ENCODE measurements at places on chromosomes 4 and X.

DNA sequence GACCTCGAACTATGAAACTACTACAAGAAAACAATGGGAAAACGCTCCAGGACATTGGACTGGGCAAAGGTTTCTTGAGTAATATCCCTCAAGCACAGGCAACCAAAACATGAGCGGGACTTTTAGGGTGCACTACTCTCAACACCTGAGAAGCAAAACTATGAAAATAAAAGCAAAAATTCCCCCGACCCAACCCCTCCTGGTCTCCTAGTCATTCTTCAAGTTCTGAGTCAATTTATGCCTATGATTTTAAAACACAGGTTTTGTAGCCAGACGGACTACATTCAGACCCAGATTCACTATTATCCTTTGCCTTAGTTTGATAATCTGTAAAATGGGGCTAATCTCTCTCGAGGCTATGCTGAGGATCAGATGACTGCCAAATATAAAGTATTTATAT, 97.0 kb downstream of the SOWAHB start:
- DNase-seq: no peak

DNA sequence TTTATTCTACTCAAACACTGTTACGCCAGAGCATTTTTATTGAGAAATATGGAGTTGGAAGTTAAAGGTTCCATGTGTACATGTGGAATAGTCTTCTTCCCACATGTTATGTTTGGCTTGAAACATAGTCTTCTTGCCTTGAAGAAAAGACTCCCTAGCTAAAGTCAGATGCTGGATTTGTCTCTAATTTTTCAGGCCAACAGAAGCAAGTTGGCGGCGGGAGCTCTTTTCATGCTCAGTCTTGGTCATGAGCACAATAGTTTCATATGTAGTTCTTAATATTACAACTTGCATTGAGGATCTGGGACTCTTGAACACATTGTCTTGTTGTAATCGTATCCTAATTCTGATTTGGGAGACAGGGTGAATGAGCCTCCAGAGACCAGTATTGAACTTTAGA, 19.4 kb downstream of the SEPTIN11 start:
- no peak for DNase-seq

DNA sequence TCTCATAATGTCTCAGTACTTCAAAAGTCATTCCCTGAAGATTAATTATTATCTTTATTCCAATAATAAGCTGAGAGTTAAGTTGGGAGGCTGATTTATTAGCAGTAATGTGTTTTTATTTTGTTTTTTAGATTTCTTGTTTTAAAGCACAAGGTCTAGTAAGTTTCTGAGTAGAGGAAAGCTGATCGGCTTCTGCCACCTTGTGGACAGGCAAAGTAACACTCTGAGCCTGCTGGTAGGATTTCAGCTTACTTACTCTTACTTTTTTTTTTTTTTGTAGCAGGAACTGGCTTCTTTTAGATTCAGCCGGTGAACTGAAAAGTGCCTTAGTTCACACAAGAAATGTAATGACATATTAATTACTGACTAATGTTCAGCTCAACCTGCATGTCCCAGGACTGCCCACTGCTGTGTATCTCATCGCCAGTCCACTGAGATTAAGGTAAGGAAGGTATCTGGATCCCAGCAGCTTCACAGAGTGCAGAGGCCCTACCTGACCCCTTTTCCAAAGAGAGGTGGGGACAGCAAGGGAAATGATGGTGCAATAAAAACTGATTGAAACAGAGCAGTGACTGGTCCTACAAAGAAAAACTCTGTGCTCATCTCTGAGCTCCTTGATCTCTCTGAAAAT, 126.5 kb downstream of the ADGRA3 start:
- DNase-seq: peak; percentile 82

DNA sequence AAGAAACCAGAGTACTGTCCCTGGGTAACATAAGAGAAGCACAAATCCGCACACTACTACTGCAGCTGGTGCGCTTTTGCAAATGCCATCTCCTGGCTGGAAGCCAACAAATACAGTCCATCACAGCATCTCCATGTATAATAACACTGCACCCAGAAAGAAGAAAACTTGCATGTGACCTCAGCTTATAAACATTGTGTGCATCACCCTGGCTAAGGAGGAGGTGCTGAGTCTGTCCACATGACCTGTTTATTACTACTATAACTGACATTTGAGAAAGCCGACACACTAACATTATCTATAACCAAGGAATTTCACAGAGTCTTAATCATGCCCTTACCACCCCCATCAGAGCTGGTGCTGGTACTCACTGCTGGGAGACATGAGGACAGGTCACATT, 516.8 kb downstream of the CFAP47 start:
- no peak for DNase-seq

GRCh38 chr4:6727943-6728250, 11.9 kb downstream of the BLOC1S4 start:
- DNase-seq: no peak

DNA sequence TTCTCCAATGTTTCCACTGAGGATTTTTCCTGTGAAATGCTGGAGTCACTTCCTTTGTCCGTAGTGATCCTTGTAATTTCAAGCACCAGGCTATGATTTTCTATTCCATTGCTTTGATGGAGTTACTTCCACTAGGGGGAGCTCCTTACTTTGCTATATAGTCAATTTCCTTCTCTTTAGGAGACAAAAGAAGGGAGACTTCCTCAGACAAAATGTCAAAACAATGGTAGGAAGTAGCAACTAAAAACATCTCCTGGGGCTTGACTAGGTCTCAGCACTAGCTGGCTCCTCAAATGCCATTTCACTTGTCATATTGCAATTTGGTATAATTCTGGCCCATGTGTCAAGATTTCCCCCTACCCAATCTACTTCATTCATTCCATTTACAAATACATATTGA, 24.1 kb downstream of the ZCCHC12 start:
- DNase-seq: peak; percentile 86

DNA sequence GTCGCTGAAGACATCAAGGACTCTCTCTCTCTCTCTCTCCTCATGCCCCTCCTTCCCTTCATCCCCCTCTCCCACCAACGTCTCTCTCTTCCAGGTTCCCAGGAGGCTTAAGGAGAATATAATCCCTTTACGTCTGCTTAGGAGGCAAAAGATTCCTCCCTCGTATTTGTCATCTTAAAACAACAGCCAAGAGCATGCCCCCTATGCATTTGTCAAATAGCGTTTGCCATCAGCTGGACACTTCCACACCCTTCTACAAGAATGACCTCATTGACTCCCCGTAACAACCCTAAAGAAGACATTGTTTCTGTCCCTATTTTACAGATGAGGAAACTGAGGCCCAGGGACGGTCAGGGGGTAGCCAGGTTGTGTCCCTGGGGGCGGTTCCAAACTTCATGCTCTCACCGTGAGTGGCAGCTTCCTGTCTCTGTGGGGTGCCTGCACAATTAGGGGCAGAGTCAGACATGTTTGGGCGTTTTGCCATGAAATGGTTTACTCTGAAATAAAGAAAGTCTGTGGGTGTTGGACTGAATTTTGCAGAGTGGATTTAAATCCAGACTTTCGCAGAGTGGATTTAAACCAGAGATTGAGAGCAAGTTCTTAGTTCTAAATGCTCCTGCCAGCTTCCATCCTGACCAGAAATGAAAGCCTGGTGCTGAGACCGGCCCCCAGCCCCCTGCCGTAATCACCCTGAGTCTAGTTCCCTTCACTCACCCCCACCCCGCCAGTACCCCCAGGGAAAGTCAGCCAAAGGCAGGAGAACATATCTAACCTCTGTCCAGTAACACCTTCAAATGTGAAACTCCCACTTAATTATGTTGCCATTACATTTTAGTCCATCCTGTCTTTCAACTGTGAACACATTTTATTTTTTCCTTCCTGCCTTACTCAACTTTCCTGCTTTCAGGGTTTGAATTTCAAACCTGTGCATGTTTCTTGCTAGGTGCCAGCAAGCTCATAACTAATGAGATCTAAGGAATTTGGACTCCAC, 44.3 kb upstream of the TBL1X start:
- no peak for DNase-seq

DNA sequence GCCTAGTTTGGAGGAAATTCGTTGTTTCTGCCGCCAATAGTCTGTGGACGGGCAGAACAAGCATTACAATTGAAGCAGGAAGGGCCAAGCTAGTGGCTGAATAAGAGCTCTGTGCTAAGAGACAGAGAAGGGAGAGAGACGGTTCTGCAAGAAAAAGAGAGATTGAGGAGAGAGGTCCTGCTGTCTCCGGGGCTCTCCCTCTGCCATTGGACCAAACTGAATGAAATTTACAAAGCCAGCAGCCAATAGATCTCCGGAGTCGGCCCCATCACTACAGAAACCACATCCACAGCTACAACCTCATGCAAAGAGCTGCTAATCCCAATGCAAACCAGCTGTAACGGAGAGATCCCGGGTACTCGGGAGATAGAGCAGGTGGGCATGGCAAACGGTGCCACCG, at the start of gene NLGN4X:
TSS of gene NLGN4X (minus strand) at position 148 of the 400 bp plus-strand sequence. CDS start 77,401 bp downstream, outside the sequence.
- peak; percentile 99 for DNase-seq

GRCh38 chr4:83932750-83933391, 397.0 kb downstream of the GPAT3 start:
- DNase-seq: no peak

DNA sequence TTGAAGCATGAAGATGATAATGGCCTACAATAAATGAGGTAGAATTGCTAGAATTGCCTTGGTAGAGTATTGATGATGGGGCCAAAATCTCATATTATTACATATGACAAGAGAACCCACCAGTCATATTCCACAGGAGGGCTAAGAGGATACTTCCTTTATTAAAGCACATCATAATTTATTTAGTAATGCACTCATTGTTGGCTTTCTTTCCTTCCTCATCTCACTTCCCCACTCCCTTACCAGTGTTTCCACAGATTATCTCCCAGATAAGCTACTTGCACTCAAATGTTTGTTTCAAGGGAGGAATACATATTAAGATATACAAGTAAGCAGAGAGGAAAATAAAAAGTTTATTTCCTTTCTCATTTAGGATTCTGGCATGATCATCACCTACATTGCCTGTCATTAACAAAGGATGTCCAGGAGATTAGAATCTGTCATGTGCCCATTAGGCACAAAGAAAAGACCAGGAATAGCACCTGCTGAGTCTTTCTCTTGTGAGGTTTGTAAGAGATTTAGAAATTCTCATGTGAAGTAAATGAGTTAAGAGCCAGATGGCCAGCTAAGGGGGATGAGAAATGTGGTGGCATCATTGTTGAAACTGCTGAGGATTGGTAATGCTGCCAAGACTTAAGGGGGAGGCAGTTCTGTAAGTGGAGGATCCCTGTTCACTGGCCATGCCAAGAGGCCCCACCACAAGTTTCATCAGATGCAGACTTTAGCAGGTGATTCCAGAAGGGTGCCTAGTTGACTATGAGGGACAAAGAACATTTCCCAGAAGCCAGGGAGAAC, 52.4 kb upstream of the PRDM8 start:
- DNase-seq: no peak

- no peak for DNase-seq
These were observed 44.6 kb downstream of the ARHGEF9 start for GRCh38 chrX:63740382-63740781.

DNA sequence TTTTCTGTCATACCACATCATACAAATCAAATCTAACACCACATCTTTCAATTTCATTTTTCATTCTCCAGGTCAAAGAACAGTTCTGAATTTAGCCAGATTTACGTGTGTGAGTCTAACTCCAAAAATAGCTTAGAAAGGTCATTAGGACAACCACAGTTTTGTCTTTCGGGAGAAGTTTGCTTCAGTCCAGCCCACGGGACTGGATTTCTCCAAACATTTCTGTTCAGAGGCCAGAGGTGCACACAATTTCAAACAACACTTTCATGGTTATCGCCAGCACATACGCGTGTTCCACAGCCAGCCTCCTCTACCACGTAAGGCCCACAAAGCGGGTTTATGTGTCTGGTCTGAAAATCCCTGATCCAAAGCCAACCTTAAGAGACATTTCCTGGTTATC, 65.9 kb downstream of the VEGFC start:
- DNase-seq: no peak

- no peak for DNase-seq
These were observed 129.9 kb upstream of the FMR1 start for GRCh38 chrX:147781844-147782243.

- DNase-seq: no peak
These were observed 80.6 kb upstream of the ENPP6 start for GRCh38 chr4:184298254-184298653.

DNA sequence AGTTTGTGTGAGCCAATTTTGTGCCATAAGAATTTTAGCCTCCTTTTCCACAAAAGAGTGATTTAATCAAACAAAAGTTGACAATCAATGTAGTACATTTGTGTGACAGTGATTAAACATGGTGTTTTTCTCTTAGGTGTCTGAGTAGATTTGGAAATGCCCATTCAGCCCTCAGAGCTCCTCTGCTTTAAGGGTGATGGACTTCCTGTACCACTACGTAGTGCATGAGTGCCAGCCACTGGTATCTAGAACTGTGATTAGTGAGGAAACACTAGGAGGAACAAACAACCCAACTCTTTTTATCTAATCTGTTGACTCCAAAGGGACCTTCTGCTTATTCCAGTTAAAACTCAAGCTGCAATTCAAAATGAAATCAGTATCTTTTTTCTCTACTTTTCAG, 151.7 kb downstream of the SNCA start:
- no peak for DNase-seq

GRCh38 chr4:56739066-56739777, 58.1 kb upstream of the HOPX start:
- DNase-seq: no peak

DNA sequence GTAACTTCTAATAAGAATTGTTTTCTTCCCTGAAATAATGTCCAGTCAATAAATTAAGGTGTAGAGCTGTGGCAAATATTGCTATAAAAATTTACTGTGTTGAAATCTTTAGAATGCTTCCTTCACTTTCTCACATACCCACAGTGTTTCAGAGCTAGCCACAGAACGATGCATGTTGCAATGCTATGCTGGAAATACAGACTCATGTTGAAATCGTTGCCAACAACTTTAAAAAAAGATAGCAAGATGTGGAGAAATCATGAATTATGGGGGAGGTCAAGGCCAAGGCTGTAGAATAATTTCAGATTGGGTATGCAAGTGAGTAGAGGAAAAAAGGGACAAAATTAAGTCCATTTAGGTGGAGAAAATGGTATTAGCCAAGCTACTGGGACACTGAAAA, 204.8 kb downstream of the VEGFC start:
- no peak for DNase-seq

DNA sequence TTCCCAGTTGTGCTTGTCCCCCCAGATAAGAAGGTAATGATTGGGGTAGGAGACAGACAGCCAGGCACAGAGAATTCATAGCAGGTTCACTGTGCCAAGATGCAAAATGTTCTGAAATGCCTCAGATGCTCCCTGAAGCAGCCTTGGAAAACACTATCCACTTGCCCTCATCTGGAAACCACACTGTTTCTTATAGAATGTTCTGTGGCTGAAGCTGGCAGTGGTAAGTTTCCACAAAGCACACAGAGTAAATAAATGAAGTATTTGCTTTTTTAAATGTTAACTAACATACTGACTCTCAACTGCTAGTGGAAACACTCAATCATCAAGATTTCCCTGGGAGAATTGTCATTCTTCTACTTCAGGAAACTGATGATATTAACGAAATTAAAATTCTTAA, 311.4 kb downstream of the PRDM5 start:
- no peak for DNase-seq

DNA sequence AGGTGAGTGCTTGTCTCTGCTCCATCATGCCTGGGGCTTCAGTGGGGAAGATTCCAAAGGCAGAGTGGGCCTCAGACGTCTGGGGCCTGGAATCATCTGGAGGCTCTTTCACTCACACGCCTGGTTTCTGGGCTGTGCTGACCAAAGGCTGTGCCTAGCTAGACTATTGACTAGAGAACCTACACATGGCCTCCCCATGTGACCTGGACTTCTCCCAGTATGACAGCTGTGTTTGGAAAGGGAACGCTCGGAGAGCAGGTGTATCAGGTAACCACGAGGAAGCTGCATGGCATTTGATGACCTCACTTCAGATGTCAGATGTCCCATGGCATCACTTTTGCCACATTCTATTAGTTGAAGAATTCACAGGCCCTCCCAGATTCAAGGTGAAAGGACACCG, 51.0 kb downstream of the ADGRL3 start:
- no peak for DNase-seq
